ENCODE measurements at places on chromosomes 7 and 10. TPM values are rescaled to one million over a fixed set of nuclear protein-coding genes. Genes with fewer than 3 reads are reported as not detected.

DNA sequence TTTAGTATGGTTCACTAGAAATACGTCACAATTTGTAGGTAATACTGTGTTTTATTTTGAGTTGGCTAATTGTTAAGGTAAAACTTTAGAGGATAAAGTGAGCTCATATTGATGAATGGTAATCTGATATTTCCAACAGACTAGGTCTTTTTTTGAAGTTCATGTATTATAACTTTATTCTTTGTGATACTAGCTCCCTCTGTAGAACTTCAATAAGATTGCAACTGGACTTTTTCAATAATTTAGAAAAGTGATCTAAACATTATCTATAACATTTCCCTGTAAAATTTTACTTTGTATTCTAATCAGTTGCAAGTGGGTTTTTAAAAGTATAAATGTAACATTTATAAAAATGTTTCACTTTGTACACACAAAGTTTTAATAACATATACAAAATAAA lies 83.5 kb downstream of the ADK start:
- H3K4me3 ChIP-seq = no peak overlapping the region
- DNase-seq = no peak
- H3K27ac ChIP-seq = no peak overlapping the region
- no peaks in the 10 kb centered on the region for H3K27me3 ChIP-seq
- H3K4me1 ChIP-seq = peaks cover 5% of the 10 kb centered on the region
- H3K36me3 ChIP-seq = no peaks in the 10 kb centered on the region

DNA sequence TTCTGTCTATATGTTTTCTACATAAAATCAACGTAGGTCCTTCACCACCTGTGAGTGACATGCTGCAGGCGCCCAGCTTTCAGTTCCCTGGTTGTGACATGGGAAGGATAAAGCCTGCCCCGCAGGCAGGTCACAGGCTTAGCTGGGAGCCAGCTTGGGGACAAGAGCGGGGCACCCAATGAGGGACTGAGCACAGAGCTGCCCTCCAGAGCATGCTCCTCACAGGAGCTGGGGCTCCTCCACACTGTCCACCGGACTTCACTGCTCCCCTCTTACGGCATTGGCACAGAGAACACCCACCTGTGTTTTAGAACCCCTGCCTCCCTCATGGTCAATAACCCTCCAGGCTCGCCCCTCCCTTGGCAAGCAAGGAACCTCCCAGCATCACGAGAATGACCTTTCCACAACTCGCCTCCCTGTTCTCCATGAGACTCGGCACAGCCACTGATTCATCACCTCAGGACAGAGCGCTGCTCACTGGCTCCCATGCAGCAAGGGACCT lies 187.1 kb downstream of the TNS3 start:
- H3K27me3 ChIP-seq = no peaks in the 10 kb centered on the region
- no peak overlapping the region for H3K27ac ChIP-seq
- H3K4me1 ChIP-seq = peaks cover 3% of the 10 kb centered on the region
- no peaks in the 10 kb centered on the region for H3K36me3 ChIP-seq

DNA sequence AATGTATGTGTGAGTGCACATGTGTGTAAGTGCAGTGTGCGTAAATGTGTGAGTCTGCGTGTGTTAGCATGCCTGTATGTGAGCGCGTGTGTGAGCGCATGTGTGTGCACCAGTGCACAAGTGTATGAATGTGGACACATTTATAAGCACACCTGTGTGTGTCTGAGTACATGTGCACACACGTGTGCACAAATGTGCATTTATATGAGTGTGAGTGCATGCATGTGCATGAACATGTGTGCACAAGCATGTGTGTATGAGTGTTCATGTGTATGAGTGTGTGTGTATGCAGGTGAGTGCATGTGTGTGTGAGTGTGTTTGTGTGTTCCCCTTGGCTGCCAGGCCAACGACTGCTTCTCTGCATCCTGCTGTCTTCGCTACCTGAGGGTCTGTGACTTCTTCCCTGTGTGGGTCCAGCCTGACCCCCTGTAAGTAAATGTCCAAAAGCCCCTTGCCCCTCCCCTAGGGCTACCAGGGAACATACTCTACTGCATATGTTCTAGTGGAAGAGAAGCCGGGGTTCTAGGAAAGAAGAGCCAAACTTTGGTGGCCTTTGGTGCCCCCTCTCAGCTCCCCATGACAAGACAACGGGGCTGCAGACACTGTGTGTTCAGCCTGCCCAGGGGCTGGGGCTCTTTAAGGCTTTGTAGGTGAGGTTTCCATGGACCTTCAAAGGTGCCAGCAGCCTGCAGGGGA lies 17.0 kb downstream of the GOLGA7B start:
- H3K4me3 ChIP-seq = no peak overlapping the region
- no peaks in the 10 kb centered on the region for H3K36me3 ChIP-seq
- peaks cover 6% of the 10 kb centered on the region for H3K4me1 ChIP-seq
- DNase-seq = no peak

DNA sequence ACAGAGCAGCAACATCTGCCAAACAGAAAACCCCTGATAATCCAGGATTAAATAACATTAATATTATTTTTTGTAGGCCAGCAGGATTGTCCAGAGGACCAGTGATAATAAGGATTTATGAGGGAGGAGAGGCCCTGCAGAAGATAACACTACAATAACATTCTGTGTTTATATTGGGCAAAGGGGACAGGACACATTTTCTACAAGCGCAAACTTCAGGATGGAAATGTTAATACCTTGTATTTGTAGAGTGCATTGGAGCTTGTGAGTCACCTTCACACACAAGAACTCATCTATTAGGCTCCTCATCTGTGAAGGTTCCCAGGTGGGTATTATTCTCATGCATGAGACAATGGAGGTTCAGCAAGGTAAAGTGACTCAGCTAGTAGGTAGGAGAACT lies 51.0 kb downstream of the BAMBI start:
- H3K4me1 ChIP-seq = no peaks in the 10 kb centered on the region
- no peak overlapping the region for H3K27ac ChIP-seq
- H3K27me3 ChIP-seq = peaks cover 15% of the 10 kb centered on the region
- H3K36me3 ChIP-seq = no peaks in the 10 kb centered on the region

DNA sequence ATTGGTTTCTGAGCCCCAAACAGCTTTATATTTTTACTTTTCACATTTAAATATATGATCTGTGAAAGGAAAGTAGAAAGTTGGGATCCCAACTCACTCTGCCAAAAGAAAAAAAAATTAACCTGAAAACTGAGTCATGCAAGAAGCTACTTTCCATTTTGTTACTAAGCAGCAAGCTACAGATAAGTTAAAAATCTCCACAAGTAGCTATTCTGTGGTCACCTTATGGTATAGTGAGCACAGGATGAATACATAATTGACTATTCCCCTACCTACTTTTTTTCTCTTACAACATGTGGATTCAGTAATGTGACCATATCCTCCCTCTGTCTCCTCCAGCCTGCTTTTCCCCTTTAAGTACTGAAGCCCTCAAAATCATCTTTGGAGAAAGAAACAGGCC lies 30.3 kb upstream of the CREB3L2 start:
- H3K4me3 ChIP-seq = no peak overlapping the region
- no peak overlapping the region for H3K27ac ChIP-seq
- no peaks in the 10 kb centered on the region for H3K36me3 ChIP-seq
- no peaks in the 10 kb centered on the region for H3K4me1 ChIP-seq
- no peak for DNase-seq

- H3K4me1 ChIP-seq = peaks cover 30% of the 10 kb centered on the region
- H3K4me3 ChIP-seq = no peak overlapping the region
- peak overlapping the region; percentile 53 for H3K27ac ChIP-seq
- H3K36me3 ChIP-seq = no peaks in the 10 kb centered on the region
- H3K27me3 ChIP-seq = no peaks in the 10 kb centered on the region
Measured at GRCh38 chr10:46079831-46080585, 33.9 kb upstream of the MSMB start.

DNA sequence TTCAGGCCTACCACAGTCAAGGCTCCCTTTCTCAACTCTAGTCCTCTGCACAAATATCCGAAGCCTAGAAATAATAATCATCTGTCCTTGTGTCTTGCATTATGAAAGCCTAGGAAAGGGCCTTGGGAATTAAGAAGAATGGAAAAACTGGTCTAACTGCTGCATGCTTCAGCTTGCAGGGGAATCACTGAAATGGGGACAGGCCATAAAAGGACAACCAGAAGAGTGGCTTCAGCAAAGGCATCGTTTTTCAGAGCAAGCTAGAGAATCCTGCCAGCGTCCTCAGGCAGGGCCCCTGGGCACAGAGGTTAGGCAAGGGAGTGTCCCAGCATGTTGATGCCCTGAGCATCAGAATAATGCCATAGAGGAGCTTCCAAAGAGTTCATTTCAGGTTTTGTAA lies 13.2 kb downstream of the ERVW-1 start:
- no peaks in the 10 kb centered on the region for H3K36me3 ChIP-seq
- no peaks in the 10 kb centered on the region for H3K4me1 ChIP-seq
- DNase-seq = no peak
- no peak overlapping the region for H3K27ac ChIP-seq

DNA sequence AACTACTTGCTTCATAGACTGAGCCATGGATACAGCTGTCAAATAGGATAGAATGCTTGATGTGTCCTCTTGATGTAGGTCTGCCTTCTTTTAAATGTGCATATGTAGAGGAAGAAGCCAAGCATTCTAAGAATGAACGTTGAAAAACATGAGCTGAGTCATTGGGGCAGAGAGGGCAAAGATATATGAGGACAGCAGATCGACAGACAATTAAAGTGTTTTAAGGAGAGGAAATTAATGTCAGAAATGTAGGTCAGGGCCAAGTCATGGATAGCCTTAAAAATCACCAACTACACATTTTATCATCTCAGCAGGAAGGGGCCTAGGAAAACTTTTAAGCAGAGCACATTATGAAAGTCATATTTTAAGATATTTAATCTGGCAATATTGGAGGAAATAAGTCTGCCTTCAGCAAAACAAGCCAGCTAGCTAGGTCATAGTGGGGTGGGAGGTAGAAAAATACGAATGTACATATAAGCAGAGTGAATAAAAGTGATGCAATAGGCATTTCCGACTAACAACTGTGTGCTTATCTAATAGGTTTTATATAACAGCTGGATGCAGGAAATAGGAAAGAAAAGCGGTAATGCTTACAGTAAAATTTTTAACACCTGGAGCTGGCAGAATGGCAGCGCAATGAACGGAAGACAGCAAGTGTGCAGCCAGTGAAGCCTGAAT lies 638.3 kb upstream of the TPK1 start:
- no peak overlapping the region for H3K4me3 ChIP-seq
- H3K4me1 ChIP-seq = no peaks in the 10 kb centered on the region
- H3K36me3 ChIP-seq = no peaks in the 10 kb centered on the region
- no peak for DNase-seq
- H3K27me3 ChIP-seq = no peaks in the 10 kb centered on the region

- peaks cover 4% of the 10 kb centered on the region for H3K4me1 ChIP-seq
- H3K27me3 ChIP-seq = no peaks in the 10 kb centered on the region
- no peak overlapping the region for H3K4me3 ChIP-seq
- peaks cover 12% of the 10 kb centered on the region for H3K36me3 ChIP-seq
- no peak for DNase-seq
Measured at GRCh38 chr7:55193245-55193644, 171.9 kb upstream of the LANCL2 start.

DNA sequence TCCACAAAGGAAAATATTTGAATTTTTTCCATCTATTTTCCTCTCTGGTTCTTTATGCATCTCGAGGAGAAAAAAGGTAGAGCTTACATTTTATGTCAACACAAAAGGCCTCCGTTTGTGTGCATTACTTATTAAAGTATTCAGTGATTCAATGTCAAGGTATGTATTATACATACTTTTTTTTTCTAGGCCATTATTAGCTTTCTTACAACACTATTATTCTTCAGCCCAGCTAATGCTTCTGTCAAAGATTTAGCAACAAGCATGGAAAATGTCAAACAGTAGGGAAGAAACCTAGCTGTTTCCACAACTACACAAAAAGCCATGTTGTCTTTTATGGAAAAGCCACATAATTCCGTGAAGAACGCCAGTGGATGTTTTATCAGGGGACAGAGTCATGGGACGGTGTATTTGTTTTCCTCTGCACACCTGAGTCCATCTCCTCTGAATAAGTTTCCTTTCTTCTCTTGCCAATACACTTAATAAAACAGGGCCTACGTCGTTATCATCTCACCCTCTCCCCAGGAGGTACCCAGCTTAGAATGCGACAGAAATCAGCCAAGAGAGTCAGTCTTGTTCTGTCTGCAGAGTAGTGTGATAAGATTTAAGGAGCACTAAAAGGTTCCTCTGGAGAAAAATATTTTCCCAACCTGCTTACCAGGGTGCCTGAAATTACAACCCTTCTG lies 209.7 kb upstream of the AUTS2 start:
- no peaks in the 10 kb centered on the region for H3K27me3 ChIP-seq
- no peaks in the 10 kb centered on the region for H3K4me1 ChIP-seq
- H3K27ac ChIP-seq = no peak overlapping the region
- no peaks in the 10 kb centered on the region for H3K36me3 ChIP-seq
- no peak for DNase-seq
- no peak overlapping the region for H3K4me3 ChIP-seq

DNA sequence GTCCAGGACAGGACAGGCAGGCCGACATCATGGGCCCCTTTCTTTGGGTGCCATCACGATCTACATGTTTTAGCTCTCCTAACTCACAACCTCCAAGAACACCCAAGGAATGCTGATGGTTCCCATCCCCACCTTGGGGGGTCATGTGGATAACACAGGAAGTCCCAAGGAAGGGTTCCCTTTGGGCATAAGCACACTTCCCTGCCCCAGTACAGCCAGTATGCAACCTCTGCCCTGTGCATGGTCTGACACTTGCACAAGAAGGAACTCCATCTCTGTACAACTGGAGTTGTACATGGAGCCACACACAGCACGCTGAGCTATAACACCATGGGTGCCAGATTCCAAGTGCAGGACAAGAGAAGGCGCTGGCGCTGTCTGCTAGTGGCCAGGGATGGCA lies 11.0 kb downstream of the MAT1A start:
- DNase-seq = no peak
- no peak overlapping the region for H3K4me3 ChIP-seq
- no peaks in the 10 kb centered on the region for H3K36me3 ChIP-seq

GRCh38 chr7:147196481-147196880 lies 1079.9 kb downstream of the CNTNAP2 start:
- no peaks in the 10 kb centered on the region for H3K36me3 ChIP-seq
- H3K27ac ChIP-seq = no peak overlapping the region
- H3K27me3 ChIP-seq = no peaks in the 10 kb centered on the region
- no peak for DNase-seq

Gene ATP6V0A4
- 0.52 TPM for polyA plus RNA-seq

Gene OPALIN
- not detected for polyA plus RNA-seq

Gene PNLIP
- not detected for polyA plus RNA-seq

Gene VSTM4
- polyA plus RNA-seq = 32.0 TPM

Gene TMEM213
- polyA plus RNA-seq = 0.76 TPM

Gene MYO3A
- polyA plus RNA-seq = 3.9 TPM

Gene MMD2
- polyA plus RNA-seq = not detected

Gene COL13A1
- polyA plus RNA-seq = 52.8 TPM

Measured in left lung (tissue), 14 donors.